ENCODE measurements at places on chromosomes 3 and 15.

DNA sequence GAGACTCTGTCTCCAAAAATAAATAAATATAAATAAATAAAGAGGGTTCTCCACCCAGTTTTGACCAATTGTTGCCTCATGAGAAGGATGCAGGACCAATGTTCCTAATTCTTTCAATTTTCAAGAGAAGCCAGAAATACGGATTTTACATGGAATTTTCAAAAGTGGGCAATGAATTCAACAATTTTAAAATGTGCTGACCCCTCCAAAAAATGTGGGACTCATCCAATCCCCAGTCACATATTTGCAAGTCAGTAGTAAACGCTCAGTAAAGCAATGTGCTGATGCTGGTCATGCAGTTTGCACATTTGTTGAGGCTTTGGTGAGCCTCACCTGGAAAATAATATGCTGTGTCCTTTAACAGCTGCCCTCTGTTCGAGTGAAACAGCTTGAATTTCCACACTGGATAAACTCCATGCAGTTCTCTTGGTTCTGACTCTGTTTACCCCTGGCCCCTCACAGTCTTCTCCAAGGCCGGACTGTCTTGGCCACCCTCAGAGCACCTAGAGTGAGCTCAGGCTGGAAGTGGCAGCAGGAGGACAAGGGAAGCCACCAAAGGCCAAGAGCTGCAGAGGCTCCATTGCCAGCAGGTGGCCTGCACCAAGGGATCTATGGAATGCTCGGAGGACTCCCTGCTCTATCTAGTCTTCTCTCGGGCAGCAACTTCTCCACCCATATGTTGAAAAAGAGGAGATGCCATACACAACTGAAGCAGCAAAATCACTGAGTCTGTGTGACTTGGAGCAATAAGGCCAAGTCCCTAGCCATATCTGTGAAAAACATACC is 246.8 kb downstream of the UACA start:
- no peak for DNase-seq

GRCh38 chr3:72998466-72998865 is 1.9 kb downstream of the PPP4R2 start:
- DNase-seq: no peak

DNA sequence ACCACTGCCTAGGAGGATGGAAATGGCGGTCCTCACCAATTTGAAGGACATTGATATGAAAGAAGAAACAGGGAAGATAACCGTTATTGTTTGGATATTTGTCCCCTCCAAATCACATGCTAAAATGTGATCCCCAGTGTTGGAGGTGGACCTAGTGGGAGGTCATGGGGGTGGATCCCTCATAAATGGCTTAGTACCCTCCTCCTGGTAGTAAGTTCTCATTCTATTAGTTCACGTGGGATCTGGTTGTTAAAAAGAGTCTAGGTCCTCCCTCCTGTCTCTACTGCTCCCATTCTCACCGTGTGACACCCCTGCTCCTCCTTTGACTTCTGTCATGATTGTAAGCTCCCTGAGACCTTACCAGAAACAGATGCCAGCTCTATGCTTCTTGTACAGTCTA is 30.5 kb downstream of the TLNRD1 start:
- no peak for DNase-seq

DNA sequence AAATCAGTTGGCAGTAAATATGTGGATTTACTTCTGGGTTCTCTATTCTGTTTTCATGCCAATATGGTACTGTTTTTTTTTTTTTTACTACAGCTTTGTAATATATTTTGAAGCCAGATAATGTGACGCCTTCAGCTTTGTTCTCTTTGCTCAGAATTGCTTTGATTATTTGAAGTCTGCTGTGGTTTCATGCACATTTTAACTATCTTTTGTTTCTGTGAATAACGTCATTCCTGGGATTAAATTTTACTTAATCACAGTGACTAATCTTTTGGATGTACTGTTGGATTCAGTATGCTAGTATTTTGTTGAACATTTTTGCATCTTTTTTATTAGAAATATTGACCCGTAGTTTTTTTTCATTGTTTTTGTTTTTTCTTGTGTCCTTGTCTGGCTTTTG is 576.5 kb downstream of the ZNF385D start:
- no peak for DNase-seq

GRCh38 chr15:79352206-79352605 is 41.3 kb downstream of the TMED3 start:
- DNase-seq: no peak

- no peak for DNase-seq
Measured at GRCh38 chr3:180199417-180199995, 162.8 kb upstream of the PEX5L start.

DNA sequence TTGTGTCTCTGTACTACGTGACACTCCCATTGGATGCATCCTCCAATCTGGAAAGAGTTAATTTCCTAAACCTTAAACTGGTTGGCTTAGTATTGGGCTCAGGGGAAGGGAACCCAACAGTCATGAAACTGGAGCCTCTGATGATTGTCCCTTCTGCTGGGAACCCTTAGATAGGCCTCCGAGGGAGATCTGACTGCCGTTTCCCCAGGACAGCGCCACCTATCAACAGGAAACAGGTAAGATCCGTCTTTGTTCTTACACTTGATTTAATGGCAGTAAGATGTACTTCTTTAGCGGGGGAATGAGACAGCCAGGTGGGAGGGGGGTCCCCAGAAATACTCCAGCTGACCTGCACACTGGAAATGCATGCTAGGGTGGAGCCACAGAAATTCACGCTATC is 1749.6 kb downstream of the SI start:
- no peak for DNase-seq

DNA sequence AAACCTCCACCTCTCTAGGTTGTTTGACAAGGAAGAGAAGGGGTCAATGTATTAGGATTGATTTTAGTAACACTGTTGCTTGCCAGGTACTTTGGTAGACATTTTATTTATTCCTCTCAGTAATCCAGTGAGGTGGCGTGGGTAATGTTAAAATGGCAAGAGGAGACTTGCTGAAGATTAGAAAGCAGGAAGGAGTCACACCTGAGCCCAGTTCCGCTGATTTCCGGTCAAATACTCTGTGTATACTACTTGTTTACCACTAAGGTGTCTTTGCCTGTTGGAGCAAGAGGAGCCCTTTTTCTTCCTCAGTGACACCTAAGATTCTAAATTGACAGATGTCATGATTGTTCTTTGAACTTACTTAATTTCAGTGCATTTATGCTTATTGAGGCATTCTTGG is 1.7 kb downstream of the OXNAD1 start:
- DNase-seq: no peak

- DNase-seq: no peak
Measured at GRCh38 chr15:59247364-59247763, 40.7 kb downstream of the LDHAL6B start.

DNA sequence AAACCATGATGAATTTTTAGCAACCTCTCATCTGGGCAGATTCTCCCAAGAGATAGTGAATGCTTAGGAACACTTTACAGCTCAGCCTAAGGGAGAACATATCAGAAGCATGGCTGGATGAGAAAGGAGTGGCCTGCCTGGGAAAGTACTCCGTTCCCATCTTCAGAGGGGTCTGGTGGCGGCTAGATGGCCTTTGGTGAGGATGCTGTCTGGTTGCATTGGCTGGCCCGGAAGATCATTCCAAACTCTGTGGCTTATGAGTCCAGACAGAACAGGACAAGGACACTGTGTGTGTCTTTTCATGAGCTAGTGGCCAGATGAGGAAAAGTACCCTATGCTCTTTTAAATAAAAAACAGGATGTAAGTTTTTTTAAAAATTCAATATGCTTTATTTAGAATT is 51.2 kb downstream of the CRTC3 start:
- DNase-seq: no peak

DNA sequence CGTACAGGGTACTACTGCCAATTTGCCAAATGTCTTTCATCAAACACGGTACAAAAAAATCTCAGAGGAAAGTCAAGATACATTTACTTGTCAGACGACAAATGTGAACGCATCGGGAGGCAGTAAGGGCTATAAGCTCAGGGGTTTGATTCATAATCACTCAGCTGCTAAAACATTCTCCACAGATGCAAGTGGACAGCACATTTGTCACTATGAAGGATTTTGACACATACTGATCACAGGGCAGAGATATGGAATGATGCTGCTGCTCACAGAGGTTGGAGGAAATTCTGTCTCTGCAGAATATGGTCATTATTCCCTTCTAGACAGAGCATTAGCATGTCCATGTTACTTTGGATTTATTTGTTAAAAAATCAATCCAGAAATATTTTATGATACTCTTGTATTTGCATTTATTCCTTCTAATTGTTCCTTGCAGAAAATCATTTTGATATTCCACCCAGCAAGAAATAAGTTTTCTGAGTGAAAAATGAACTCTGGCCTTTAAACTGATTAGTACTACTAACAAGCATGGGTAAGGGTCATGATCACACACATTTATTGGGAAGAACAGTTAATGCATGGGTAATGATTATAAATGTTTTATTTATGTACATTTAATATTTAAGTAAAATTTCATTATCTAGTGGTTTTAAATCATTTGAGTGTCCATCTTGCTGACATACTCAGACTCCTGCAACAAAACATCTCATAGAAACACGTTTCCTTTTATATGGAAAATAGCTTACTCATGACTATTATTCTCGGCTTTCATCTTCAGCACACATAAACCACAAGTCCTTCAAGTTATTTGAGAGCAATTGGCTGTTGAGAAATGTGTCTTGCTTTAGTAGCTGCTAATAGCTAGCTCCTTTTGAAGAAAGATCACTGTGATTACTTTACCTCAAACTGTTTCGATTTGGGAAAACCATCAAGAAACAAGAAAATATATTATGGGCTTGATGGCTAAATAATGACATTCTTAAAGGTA is 559.3 kb downstream of the MECOM start:
- DNase-seq: no peak

DNA sequence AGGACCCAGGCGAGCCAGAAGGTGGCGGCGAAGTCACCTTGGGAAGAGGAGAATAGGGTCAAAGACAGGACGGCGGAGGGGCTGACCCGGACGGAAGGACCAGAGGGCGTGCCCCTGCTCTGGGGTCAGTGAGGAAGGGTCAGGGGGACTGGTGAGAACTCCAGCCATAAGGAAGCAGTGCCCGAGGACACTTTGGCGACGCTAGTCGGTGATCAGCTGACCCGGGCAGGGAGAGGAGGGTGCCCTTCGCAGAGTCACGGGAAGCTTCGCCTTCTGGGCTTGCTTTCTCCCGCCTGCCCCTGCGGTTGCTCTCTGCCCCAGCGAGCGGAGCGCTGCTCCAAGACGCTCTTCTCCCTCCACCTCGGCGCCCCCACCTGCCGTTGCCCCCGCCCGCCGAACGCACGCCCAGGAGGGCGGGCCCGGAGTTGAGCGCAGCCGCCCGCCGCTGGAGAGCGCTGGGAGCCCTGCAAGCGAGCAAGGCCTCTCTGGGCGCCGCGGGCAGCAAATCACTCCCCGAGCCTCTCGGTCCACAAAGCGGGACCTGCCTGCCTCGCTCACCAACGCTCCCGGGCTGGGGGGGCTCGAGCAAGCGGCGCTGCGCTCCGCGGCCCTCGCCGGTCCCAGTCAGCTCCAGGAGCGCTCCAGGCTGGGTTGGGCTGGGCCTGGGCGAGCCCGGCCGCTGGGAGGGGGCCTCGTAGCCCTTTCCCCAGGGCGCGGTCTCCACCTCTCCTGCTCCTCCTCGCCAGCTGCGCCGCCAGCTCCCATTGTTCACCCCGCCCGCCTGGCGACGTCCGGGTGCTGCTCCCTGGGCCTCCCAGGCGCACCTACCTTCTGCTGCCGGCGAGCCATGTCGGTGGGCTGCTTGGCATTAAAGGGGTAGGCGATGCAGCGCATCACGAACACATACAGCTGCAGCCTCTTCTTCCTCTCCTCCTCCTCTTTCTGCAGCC is 1.2 kb downstream of the CADPS start:
- peak; percentile 40 for DNase-seq

GRCh38 chr3:160346511-160346910 is 52.5 kb downstream of the IFT80 start:
- DNase-seq: no peak

- DNase-seq: no peak
Measured at GRCh38 chr3:13712682-13713180, 163.8 kb downstream of the FBLN2 start.

DNA sequence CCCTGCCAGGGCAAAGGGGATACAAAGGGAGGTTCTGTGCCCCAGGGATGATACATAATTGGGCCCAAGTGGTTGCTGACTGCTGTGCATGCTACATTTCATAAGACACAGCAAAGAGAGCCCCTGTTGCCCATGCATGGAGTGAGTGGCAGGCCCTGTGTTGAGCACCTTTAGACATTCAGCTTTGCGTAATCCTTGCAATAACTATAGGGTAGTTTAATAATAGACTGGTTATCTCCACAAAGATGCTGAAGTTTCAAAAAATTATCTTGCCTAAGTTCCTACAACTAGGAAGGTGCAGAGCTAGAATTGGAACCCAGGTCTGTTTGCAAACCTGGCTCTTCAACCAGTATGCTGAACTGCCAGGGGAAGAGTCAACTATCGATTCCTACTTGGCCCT is 1.7 kb upstream of the OGG1 start:
- no peak for DNase-seq

- no peak for DNase-seq
Measured at GRCh38 chr3:122893282-122893681, 98.4 kb downstream of the SLC49A4 start.

DNA sequence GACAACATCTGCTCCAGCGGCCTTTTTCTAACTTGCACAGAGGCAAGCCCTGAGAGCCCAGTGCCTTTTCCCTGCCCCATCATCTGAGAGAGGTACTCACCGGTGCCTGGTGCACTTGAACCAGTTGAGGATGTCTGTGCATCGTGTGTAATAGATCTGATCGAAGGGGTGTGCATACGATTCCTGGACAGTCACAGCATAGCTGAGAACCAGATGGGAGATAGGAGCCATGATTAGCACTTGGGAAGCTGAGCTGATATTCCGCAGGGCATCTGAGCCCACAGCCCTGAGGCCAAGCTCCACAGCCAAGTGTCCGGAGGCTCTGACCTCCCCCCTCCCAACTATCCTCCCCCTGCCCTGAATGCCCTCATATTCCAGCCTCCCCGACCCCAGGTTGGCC is 129.8 kb downstream of the MEGF11 start:
- no peak for DNase-seq

- no peak for DNase-seq
Measured at GRCh38 chr3:71585131-71585530, 1.6 kb upstream of the FOXP1 start.

- no peak for DNase-seq
Measured at GRCh38 chr3:117927825-117928224, 1106.8 kb downstream of the IGSF11 start.

DNA sequence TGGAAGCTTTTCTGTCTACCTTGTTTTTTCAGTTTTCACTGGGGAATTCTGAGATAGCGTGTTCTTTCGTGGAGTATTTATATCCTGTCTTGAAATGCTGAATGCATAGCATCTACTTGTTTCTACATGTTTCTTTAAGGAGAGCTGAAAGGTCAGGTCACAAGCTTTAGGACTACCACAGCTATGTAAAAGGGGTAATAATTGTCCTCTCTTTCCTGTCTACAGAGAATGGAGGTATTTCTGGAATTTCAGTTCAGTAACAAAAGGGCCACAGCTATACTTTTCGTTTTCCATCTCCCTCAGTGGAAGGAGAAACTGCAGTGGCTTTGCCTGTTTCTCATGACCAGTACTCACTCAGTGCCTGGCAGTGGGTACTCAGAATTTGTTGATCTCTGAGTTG is 4.7 kb downstream of the INAFM2 start:
- no peak for DNase-seq

GRCh38 chr15:29196290-29196689 is 73.3 kb downstream of the NSMCE3 start:
- DNase-seq: no peak

GRCh38 chr15:56957812-56958406 is 39.5 kb downstream of the TCF12 start:
- DNase-seq: no peak

GRCh38 chr3:82293867-82294266 is 532.4 kb upstream of the GBE1 start:
- DNase-seq: no peak

Data from nucleus accumbens (tissue), 56 donors.